Activated T-cell treated with anti-CD3 and anti-CD28 coated beads, Interleukin-2, amount 50 U/mL, for 48 hours (primary cell): ENCODE measurements at places on chromosomes 6 and 20.

DNA sequence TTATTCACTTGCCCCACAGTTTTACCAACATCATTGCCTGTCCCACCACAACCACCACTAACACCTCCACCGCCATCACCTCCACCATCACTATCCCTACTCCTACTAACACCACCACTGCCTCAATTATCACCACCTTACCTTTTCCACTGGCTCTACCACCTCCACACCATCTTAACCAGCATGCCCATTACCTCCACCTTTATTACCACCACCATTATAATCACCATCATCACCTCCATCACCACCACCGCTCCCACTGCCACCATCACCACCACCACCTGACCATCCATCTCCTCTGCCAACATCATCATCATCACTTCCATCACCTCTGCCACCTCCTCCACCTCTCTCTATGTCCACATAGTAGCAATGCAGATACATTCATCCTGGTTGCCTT lies 90.0 kb downstream of the SNAP25 start:
- no peak for DNase-seq

- no peak for DNase-seq
These were observed 13.2 kb downstream of the BPIFB1 start for GRCh38 chr20:33296206-33296605.

- no peak for DNase-seq
These were observed 378.8 kb upstream of the SULF2 start for GRCh38 chr20:48164034-48164433.

DNA sequence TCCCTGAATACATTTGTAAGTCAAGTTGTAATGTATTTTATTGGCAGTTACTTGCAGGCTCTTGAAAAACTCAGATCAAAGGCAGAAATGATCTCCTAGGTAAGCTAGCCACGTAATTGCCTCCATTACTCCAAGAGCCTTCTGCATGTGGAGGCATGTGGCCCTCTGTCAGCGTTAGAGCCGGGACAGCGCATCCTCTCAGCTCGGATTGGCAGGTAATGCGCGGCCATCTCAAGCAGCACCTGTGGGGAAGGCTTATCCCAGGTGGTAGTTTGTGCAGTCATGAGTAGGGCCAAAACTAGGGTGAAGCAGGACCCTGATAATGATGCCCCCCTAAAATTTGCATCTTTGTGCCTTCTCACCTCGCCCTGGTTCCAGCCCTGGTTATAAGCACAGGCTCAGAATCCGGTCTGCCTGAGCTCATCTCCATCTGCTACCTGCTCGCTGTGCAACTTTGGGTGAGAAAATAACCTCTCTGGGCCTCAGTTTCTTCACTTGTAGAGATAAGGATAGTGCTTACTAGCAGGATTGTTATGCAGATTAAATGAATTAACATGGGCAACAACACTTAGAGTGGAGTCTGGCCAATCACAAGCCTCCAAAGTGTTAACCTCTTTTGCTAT lies 157.5 kb upstream of the PMEPA1 start:
- DNase-seq: no peak

DNA sequence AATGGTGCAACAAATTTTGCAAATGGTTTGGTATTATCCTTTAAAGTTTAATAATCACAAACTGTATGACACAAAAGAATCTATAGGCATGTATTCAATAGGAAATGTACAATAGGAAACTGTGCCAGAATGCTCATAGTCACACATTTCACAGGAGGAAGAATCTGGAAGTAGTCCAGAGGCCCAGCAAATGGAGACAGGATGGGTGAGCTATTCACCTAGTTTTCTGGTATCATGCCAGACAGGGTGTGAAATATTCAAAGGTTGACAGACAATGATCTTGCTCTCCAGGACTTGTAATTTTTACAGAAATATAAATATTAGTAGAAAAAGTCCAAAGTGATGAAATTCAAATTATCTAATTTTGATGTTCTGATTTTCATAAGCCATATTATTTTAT lies 520.1 kb upstream of the IMPG1 start:
- no peak for DNase-seq

- no peak for DNase-seq
These were observed 149.6 kb downstream of the CDH26 start for GRCh38 chr20:60107621-60108390.

- DNase-seq: no peak
These were observed 108.4 kb downstream of the AFG1L start for GRCh38 chr6:108403236-108403635.

DNA sequence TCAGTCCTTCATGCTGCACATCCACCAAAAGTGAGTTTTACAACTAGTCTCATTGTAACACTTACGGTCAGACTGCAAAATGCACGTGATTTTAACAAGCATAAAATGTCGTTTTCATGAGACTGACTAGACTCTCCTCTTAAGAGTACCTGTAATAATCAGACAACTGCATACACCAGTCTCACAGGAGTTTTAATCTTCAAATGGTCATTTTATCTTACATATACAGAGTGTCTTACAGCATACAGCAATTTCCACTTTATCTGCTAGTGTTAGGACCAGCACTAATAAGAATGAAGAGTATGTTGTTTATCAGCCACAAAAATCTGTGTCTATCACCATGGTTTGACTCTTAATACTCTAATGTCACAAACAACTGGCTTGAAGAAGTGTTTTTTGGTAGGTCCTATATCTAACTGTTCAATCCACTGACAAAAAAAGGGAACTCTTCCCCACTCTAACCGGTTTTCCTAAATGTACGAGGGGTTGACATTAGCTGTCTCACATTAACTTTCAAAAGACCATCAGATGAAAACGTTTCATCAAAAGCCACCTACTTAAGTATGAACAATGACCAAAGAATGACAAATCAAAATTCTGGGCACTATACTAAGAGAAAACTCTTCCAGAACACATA lies 1.5 kb upstream of the ASF1A start:
- no peak for DNase-seq

- no peak for DNase-seq
These were observed 78.0 kb downstream of the FGD2 start for GRCh38 chr6:37083243-37084138.

GRCh38 chr6:25944688-25945574 lies 14.4 kb upstream of the SLC17A2 start:
- DNase-seq: no peak

- no peak for DNase-seq
These were observed 16.7 kb upstream of the DEF6 start for GRCh38 chr6:35280903-35281302.

DNA sequence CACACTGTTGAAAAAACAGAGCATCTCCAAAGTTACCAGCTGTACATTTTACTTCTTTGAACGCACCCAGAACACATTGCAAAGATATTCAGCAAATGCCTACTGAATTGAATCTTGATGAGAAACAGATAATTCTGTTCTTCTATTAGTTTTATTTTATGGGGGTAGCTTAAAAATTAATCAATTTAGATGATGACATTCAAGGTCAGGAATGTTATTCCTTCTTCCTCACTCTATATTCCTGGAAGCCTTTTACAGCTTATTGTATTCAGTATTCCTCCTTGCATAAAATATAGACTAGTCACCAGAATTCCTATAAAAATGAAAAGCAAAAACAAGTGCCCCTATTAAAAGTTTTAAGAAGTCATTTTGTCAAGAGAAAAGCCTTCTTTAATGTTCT lies 21.4 kb upstream of the GMDS start:
- DNase-seq: no peak

GRCh38 chr6:33455051-33455450 lies 675 bp downstream of the ZBTB9 start:
- DNase-seq: no peak

DNA sequence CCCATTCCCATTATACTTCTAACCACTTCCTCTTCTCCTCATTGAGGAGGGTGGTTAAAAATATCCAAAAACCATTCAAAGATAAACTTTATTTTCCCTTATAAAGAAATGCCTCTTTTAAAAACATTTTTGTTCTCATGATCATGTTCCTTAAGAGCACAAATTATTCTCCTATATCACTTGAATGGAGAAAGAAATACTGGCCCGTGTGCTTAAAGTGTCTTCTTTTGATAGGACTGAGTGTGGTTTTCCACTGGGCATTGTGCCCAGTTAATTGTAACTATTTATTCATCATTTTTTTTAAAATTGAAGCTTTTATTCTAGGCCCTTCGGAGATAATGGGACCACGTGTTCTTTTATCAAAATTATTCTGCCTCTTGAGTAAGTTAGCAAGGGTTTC lies 871.5 kb downstream of the QKI start:
- no peak for DNase-seq

DNA sequence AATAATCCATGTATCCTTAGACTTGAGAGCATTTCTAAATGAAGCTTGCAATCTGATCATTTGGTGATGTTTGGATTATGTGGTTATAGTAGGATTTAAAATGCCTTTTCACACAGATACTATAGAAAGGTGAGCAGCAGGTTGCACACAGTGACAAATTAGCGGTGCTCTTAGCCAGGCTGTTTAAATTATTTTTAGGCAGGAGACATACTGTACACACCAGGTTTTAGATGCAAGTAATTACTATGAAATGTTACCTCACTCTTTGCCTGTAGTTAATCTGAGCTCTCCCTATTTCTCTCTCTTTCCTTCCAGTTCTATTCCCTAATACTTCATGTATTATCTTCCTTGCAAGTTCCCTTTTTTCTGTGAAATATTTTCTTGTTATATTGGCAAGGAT lies 191.7 kb downstream of the RIMS1 start:
- DNase-seq: no peak

DNA sequence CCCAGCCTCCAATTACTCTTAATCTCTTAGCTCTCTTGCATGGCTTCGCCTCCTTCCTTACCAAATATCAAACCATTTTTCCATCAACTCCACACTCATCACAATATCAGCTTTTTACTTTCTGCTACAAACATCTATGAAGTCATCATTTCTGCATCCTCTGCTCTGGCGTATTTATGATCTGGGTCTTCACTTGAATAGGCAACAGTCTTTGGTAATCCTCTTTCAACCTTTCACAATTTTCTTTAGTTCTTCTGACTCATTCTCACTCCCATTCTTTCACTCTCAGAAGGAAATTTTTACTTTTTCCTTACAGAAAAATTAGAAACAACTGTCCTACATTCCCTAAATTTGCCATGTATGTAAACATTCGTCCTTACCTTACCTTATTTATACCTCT lies 522.4 kb downstream of the HDGFL1 start:
- DNase-seq: no peak
